Brain pericyte (primary cell): ENCODE measurements at places on chromosomes 7 and 10.

DNA sequence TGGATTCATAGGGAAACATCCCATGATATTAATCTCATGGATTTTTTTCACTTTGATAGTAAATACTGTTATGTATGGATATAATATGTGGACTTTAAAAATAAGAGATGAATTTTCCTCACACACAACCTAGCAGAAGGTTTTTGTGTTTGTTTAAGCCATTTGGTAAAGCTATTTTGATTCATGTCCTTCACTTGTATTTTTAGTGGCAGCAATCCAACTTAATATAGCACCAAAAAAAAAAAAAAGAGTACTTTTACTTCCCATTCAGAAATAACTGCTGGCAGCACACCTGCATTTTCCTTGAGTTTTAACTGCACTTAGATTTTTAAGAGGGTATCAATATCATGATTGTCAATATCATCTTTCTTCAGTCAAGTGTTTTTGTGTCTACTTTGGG lies 60.0 kb downstream of the MCMBP start:
- DNase-seq = no peak

- no peak for DNase-seq
Observed at GRCh38 chr7:1917221-1918062, 247.4 kb downstream of the ELFN1 start.

DNA sequence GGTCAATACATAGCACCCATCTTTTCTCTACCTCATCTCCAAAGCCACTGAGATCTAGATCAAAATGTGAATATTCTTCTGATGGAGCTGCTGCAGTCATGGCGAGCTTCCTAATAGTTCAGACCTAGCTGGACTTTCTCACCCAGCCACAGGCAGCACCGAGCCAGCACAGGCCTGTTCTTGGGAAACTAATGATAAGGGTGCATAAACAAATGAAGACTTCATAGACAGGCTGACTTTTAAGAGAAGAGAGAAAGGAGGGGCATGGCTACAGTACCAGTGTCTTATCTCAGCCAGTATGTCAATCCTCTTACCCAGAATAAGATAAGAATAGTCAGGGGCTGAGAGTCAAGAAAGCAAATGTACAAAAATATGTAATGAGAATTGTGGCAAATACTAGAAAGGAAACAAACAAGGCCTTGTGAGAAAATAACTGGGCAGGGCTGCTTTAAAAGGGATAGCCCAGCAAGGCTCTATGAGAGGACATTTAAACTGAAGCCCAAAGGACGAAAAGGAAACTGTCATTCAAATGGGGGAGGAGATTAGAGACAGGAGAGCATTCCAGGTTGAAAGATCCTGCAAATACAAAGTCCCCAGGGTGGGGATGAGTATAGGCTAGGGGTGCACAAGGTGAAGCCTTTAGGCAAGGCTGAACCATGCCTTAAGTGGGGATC lies 21.8 kb upstream of the CDK14 start:
- DNase-seq = no peak

GRCh38 chr10:90378524-90379076 lies 479.2 kb downstream of the HTR7 start:
- DNase-seq = no peak

GRCh38 chr7:47942132-47942531 lies 6.1 kb downstream of the PKD1L1 start:
- no peak for DNase-seq

DNA sequence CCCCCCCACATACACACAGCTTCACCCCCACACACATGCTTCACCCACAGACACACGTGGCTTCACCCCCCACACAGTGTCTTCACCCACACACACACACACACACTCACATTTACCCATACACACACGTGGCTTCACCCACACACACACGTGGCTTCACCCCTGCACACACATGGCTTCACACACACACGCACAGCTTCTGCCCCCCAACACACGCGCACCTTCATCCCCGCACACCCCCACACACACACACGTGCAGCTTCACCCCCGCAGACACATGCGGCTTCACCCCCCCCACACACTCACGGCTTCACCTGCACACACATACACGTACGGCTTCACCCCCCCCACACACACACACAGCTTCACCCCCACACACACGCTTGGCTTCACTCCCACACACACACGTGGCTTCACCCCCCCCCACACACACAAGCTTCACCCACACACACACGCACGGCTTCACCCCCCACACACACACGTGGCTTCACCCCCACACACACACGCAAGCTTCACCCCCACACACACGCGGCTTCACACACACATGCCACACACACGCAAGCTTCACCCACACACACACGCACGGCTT lies 82.4 kb downstream of the NKX6-2 start:
- no peak for DNase-seq

DNA sequence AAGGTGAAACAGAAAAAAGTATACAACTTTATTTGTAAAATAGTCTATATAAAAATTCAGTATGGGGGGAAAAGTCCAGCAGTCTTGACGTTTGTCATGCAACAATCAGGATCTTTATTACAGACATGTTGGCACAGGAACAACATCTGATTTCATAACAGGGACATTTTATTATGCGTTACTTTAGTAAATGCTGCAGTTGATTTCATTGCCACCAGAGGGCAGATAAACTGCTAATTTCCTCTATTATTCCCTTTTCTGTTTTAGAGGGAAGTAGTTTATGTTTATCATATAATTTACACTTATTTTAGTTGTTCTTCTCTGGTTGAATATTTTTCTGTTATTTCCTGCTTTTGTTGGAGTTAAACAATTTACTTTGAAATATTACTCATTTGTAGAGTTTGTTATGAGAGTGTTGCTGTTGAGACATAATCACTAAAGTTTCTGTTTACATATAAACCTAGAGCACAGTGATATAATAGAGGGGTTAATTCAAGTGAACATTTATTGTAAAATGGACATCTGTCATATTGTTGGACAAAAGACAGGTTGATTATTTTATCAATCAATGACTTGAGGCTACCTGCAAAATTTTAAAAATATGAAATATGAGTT lies 3.3 kb downstream of the PLXDC2 start:
- DNase-seq = peak; percentile 6

- peak; percentile 25 for DNase-seq
Observed at GRCh38 chr10:30384701-30385201, 35.7 kb upstream of the MTPAP start.

- DNase-seq = no peak
Observed at GRCh38 chr7:100126239-100126930, 382 bp upstream of the MBLAC1 start.

GRCh38 chr10:47023237-47024045 lies 112.2 kb downstream of the PTPN20 start:
- DNase-seq = no peak

DNA sequence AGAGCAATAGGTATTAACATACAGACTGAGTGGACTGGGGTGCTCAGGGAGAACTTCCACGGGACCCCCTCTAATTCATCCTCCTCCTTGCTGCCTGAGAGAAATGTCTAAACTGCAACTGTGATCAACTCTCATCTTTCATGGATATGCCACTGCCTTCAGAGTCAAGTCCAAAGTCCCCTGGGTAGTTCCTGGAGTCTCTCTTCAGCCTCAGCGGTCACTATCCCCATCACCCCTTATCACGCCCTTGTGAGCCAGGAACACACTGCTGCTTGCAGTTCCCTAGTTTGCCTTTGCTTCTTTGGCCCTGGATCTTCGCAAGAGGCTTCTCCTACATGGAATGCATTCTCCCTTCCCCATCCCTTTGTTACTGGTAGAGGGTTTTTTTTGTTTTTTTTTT lies 58.7 kb upstream of the AUTS2 start:
- no peak for DNase-seq

DNA sequence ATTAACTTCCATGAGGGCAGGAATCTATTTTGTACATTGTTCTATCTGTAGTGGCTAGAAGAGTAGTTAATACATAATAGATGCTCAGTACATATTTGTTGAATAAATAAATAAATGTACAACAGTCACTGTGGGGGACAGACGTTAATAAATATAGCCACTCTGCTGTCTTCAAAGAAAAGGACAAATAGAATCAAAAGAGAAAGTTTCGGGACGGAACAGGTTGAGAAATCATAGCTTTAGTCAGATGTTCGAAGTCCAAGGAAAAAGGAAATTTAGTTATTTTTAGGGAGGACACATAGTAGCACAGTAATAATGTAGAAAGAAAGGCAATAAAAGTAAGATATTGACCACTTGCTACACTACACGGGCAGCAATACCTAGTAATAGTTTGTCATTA lies 861.4 kb downstream of the PCDH15 start:
- DNase-seq = no peak

DNA sequence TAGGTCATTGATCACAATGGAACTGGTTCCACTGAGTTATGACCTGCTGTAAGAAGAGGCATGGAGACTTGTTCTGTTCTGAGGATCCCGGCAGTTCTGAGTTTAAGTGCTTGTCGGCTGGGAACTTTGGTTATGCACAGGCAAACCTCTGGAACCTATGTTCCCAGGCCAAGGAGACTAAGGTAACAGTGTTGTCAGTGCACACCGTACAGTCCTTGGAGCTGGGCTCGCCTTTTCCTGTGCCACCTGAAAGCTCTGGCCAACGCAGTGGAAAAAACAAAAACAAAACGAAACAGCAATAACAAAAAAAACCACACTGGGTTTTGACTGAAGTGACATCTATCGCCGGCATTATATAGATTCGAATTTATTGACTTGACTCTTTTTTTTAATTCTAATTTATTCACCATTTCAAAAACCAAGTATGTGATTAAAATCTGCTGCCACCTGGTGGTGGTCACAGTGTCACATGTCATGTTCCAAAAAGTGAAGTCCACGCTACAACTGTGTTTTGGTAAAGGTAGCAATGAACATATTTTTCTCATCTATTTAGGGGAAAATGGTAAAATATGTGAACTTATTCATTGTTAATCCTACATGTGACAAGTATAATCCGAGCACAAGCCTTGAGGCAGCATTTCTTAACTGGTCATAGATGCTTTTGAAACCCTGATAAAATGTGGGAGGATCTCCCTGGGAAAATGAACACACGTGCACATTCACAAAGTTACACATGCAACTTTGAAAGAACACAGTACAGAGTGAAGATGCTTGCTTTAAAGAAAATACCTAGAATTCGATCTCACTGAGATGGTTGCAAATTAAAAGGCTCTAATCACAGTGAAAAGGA lies 113.8 kb upstream of the PPP2R2D start:
- no peak for DNase-seq

DNA sequence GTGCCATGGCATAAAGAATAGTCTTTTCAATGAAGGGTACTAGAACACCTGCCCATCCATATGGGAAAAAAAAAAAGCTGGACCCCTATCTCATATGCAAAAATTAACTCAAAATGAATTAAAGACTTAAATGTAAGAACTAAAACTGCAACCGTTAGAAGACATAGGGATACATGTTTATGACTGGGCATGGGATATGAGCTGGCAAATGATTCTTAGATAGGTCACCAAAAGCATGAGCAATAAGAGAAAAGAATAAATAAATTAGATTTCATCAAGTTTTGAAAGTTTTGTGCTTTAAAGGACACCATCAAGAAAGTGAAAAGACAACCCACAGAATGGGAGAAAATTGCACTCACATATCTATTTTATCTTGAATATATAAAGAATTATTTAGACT lies 222.0 kb downstream of the ADK start:
- DNase-seq = no peak

- no peak for DNase-seq
Observed at GRCh38 chr10:84429926-84430520, 101.6 kb downstream of the CCSER2 start.

- no peak for DNase-seq
Observed at GRCh38 chr10:123863721-123864482, 27.7 kb downstream of the CPXM2 start.

DNA sequence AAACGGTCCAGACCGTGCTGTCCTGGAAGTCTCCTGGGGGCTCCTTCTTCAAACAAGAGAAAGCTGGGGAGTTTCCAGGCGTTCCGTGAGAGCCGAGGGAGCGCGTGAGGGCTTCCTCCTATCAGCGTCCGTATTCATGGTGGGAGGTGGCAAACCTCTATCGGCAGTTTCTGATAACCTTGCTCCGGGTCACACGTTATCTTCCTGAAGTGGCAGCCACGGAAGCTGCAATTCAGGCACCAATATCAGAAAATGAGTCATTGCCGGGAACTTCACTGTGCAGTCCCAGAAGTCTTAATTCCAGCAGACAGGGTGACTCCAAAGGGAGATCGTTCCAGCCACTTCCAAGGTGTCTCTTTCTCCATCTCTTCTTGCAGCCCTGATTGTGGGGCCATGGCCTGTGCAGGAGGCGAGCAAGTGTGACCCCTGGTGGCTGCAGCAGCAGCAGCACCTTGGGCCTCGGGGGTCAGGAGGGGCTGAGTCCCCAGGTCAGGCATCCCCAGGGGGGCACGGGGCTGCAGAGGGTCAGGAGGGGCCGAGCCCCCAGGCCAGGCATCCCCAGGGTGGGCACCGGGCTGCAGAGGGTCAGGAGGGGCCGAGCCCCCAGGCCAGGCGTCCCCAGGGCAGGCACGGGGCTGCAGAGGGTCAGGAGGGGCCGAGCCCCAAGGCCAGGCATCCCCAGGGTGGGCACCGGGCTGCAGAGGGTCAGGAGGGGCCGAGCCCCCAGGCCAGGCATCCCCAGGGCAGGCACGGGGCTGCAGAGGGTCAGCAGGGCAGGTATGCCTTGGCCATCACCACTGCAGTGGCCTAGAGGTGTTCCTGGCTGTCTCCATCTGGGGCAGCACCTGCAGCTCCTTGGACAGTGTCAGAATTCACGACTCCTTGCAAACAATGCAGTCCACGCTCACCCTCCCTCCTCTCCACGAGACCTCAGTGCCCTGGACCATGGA lies 538.7 kb downstream of the DNAJB6 start:
- DNase-seq = no peak
